ENCODE measurements at places on chromosomes 12 and 14.

DNA sequence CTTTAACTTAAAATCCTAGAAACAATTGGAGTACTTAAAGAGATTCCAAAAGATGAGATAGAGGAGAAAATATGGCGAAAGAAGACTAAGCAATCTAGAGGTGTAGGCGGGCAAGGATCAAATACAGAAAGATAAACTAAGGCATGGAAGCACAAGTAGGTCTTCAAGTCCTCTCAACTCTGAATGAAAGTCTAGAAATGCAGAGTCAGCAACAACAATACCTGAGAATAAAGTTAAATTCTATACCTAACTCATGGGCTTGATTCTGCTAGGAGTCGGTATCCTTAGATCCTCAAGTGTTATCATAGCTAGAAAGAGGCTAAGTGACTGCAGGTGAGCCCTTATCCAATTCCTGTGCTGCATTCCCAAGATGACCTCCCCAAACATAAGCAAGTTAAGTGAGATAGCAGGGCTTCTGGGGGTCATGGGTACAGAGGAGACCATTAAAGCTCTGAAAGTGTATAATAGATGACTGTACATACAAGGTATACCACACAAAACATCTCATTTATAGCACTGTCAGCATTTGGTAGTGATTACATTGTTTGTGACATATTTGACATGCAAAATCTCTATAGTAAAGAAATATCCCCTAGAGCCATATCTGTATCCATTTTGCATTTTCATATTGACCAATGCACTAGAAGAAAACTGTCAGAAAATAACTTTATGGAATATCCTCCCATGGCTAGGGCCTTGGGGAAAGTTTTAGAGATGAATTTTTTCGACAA, 82.5 kb upstream of the ARID2 start:
- no peak for DNase-seq

DNA sequence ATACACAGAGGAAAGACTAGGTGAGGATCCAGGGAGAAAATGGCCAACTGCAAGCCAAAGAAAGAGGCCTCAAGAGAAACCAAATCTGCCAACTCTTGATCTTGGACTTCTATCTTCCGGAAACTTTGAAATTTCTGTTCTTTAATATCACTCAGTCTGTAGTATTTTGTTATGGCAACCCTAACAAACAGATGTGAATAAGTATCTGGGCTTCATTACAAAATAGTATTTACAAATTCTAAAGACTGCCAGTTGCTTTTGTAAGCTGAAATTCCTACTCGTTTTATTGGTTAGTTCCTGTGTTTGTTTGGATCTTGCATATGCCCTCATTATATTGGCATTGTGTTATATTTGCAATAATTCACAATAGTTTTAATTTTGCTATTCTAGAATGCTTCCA, 143.2 kb upstream of the USP15 start:
- DNase-seq, result no peak

DNA sequence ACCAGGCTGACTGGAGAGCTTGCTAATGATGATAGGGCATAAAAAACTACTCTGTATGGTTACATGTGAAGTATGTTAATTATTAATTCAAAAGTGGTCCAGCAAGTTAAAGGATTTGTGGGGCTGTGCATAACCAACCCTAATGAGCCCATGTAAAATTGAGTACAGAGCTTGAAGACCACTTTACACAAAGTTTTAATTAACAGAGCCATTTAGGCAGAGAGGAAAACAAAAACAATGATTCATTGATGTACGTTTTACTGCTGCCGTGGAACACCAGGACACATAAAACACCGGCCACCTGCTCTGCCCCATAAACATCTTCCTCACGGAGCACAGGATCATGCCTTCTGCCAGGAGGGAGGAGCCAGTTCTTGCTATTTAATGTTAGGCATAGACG, 83.5 kb downstream of the RIMBP2 start:
- DNase-seq, result no peak

DNA sequence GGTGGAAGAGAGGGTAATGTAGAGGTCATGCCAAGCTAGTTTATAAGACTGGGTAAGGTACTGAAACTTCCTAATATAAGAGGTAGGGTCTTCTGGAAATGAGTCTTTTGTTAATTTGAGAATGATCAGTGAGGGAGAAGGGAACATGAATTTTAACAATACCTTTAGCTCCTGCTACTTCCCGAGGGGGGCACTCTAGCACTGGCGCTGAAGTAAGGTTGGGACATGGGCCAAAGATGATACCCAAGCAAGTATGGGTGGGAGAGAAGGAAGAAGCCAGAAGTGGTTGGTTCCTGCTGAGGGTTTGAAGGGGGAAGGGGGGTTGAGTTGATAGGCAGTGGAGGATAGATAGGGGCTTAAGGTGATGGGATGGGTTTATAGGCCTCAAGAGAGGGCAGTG, 32.3 kb upstream of the RNASE1 start:
- DNase-seq, result no peak

- no peak for DNase-seq
These were observed 153.9 kb upstream of the EGLN3 start for GRCh38 chr14:34104489-34105397.

DNA sequence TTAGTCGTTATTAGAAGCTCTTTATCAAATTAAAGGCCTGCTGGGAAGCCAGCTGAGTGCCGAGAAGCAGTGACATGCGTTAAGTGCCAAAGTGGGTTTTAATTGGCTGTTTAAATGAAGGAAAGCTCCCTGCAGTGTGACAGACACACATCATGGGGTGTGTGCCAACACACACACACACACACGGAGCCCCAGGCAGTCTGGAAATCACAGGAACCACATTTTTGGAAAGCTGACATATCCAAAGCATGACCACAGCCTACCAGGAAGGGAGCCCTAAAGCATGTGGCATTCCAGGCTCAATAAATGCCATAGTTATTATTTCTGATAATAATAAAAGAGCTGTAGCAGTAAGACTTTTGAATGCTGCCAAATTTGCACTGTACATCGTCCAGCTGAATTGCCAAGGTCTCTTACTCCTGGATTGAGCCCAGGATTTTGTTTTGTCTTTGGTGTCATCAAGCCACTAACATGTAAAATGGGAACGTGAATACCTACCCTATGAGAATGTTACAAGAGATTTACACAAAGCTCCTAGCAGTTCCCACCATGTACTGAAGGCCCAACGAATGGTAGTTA, 135.1 kb downstream of the TMEM30B start:
- no peak for DNase-seq

GRCh38 chr12:97164936-97165335, 257.9 kb downstream of the NEDD1 start:
- DNase-seq, result no peak

- DNase-seq, result no peak
These were observed 191.5 kb downstream of the PAX9 start for GRCh38 chr14:36852981-36853691.

DNA sequence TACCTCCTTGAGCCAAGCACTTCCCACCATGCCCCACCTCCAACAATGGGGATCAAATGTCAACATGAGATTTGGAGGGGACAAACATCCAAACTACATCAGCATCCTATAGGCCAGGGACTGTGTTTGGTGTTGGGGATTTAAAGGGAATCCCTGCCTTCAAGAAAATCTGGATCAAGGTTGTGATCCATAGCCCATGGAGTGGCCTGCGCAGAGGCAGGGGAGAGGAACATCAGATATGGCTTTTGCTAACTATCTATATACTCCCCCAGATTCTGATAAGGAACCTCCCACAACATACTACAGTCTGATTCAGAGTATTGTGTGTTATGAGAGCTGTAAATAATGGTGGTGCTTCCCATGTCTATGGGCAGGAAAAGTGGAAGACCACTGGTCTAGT, 5.1 kb downstream of the KIF5A start:
- no peak for DNase-seq

- no peak for DNase-seq
These were observed 94.3 kb downstream of the OTX2 start for GRCh38 chr14:56715938-56716337.

- no peak for DNase-seq
These were observed 103.3 kb downstream of the ADCK1 start for GRCh38 chr14:77903221-77903620.

DNA sequence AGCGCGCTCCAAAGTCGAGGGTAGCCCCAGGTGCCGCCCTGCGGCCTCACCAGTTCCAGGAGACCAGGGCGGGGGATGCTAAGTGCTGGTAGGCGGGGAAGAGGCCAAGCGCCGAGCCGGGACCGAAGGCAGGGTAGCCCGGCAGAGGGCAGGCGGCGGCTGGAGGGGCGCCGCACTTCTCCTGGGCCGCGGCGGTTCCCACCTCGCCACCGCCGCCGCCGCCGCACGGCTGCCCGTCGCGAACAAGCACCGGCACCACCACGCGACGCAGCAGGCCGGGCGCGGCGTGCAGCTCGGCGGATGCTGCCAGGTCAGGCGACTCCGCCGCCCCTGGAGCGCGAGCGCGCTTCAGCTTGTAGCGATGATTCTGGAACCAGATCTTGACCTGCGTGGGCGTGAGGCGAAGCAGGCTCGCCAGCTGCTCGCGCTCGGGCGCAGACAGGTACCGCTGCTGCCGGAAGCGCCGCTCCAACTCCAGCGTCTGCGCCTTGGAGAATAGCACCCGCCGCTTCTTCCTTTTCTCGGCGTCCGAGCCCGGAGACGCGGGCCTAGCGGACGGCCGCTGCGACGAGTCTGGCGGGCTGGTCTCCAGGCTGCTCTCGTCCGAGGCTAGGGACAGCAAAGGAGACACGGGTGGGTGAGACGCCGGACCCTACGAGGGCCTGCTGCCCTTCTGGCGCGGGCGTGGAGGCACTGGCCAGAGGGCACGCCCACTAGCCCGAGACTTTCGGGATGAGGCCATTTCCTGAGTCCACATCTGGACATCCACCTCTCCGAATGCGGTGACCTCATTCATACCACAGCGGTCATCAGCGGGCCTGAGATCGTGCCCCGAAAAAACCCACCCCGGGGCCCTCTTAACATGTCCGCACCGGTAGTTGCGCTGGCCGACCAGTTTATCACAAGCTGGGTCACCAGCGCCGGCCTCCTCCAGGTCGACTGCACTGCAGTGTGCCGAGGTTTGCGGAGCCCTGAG, 1.3 kb downstream of the NKX2-8 start:
- DNase-seq, result no peak

DNA sequence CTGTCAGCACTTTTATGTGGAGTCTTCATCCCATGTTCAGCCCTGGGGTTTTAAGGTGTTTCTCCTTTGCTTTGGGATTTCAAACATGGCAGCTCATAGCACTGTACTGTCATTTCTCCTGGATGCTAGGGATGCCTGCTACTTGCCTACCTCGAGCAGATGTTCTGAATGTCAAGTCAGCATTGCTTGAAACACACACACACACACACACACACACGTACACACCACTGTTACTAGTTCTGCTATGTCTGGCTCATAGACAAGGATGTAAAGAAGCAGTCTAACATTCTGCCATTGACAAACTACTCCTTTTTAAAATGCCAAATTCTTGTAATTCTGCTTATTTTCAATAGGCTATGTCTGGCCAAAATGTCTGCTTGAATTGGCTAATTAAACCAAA, 72.7 kb downstream of the SAMD4A start:
- DNase-seq, result no peak

- DNase-seq, result no peak
These were observed 177.9 kb downstream of the MYRFL start for GRCh38 chr12:70002912-70003255.

- peak; percentile 75 for DNase-seq
These were observed 22.6 kb downstream of the OR10G3 start for GRCh38 chr14:21557084-21557901.

GRCh38 chr14:55450539-55450938, 10.1 kb upstream of the TBPL2 start:
- DNase-seq, result no peak

DNA sequence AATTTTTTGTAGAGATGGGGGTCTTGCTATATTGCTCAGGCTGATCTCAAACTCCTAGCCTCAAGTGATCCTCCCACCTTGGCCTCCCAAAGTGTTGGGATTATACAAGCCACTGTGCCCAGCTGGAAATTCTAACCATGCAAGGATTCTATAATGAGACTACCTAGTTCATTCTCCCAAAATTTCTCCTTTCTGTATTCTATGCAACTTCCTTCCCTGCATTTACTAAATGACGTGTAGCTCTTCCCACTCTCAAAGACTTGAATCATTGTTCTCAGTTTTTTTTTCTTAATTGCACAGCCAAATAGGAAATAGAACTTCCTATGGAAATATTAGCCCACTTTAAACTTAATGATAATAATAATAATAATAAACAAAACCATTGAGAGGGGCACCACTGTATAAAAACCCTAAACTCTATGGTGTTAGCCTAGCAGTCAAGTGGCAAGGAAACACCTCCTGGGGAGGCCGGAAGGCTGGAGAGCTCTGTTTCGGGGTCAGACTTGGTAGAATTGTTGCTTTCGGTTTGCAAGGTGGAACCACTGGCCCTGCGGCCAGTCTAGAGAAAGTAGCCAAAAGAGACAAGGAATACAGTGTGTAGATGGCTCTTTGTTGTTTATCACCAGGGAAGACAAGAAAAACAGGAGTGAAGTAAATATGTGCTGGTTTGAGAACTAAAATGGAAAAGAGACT, 40.0 kb upstream of the TESC start:
- no peak for DNase-seq

- DNase-seq, result no peak
These were observed 11.3 kb downstream of the DDX51 start for GRCh38 chr12:132132609-132133430.

GRCh38 chr14:71931492-71932228, 569 bp upstream of the RGS6 start:
- DNase-seq, result no peak

- DNase-seq, result no peak
These were observed 153.7 kb downstream of the ZFP36L1 start for GRCh38 chr14:68639000-68639757.

- no peak for DNase-seq
These were observed 162.3 kb downstream of the GRIP1 start for GRCh38 chr12:66516561-66516960.

GRCh38 chr14:90658541-90658967, 157.7 kb downstream of the TTC7B start:
- DNase-seq, result peak; percentile 64

DNA sequence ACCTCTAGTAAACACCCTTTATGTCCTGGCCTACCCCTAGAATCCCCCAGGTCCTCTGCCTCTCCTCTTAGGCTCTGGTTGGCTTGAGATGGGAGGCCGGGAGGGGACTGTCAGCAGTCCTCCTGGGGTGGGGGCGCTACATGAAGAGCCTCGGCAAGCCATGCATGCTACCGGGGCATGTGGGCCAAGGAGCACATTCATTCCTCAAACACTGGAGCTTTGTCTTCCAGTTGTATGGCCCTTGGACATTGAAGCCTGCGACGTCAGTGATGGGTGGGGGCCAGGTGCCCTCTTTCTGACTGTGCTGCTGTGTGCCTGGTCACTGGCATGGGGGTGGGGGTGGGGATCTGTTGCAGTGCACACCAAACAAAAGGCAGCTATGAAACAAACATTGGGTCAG, 15.8 kb upstream of the CELA1 start:
- DNase-seq, result no peak

DNA sequence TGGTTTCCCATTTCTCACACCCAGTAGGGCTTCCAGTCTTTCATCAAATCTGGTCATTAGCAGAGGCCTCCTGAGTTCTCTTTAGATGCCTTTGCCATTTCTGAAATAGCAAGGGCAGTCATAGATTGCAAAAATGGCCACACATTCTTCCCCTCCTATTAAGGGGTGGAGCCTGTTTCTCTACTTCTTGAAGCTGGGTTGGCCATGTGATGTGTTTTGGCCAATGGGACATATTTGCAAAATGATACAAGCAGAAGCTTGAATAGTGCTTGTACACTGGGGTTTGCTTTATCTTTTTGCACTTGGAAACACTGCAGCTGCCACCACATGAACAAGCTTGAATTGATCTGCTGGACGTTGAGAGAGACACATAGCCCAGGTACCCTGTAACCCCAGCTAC, 109.3 kb downstream of the VRK1 start:
- DNase-seq, result no peak

- no peak for DNase-seq
These were observed 55.7 kb upstream of the MUCL1 start for GRCh38 chr12:54798651-54799050.
